Left colon (tissue), 2 donors: ENCODE measurements at places on chromosomes 11 and 22. TPM values are rescaled to one million over a fixed set of nuclear protein-coding genes. Genes with fewer than 3 reads are reported as not detected.

Gene UBQLN3
- not detected for total RNA-seq

DNA sequence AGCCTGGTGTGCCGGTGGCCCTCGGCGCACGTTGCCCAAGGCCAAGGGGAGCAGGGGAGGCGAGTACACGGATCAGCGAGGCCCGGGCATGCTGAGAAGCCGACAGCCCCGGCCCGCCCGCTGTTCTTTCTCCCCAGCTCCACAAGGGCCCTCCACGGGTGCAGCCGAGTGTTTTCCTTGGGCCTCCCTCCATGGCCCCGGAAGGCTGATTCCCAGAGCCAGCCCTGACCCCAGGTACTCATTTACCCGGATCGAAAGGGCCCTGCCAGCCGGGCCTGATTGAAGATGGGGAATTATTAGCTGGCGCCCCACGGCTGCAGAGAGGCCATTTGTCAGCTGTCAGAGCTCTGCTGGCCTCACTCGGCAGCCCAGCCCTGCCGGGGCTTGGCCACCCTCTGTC lies 53.1 kb downstream of the WNT7B start:
- DNase-seq = no peak

- no peak for DNase-seq
Observed at GRCh38 chr11:8531312-8531711, 62.7 kb downstream of the STK33 start.

- DNase-seq = no peak
Observed at GRCh38 chr11:66226101-66226500, 42.3 kb upstream of the RAB1B start.
